Epithelial cell of esophagus (primary cell): ENCODE measurements at places on chromosomes 5 and 9.

- no peak for DNase-seq
Measured at GRCh38 chr9:105073147-105073546, 145.2 kb upstream of the ABCA1 start.

DNA sequence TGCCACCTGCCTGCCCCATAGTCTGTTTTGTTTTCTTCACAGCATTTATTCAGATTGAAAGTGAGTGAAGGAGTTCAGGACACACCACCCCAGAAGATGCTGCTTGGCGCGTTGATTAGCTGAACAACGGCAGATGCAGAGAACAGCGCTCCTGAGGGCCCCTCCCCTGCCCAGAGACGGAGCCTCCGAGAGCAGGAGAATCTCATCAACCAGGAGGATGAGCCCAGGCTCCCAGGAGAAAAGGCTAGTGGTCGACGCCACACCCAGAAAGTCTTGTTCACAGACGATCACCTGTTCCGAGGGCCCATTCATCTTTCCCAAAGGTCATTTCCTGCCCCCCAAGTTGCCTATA lies 180.4 kb upstream of the PPP1R26 start:
- DNase-seq: no peak

GRCh38 chr9:124198331-124198730 lies 59.4 kb upstream of the NEK6 start:
- DNase-seq: no peak

- DNase-seq: no peak
Measured at GRCh38 chr9:93676310-93677047, 100.1 kb downstream of the PHF2 start.

GRCh38 chr5:135398160-135398854 lies 724 bp downstream of the MACROH2A1 start:
- DNase-seq: peak; percentile 50

- DNase-seq: no peak
Measured at GRCh38 chr5:133919148-133920136, 49.0 kb downstream of the C5orf15 start.

- DNase-seq: no peak
Measured at GRCh38 chr5:18699681-18700080, 1065.4 kb downstream of the TAF11L14 start.

- DNase-seq: peak; percentile 2
Measured at GRCh38 chr5:100676817-100677631, 141.8 kb downstream of the FAM174A start.

DNA sequence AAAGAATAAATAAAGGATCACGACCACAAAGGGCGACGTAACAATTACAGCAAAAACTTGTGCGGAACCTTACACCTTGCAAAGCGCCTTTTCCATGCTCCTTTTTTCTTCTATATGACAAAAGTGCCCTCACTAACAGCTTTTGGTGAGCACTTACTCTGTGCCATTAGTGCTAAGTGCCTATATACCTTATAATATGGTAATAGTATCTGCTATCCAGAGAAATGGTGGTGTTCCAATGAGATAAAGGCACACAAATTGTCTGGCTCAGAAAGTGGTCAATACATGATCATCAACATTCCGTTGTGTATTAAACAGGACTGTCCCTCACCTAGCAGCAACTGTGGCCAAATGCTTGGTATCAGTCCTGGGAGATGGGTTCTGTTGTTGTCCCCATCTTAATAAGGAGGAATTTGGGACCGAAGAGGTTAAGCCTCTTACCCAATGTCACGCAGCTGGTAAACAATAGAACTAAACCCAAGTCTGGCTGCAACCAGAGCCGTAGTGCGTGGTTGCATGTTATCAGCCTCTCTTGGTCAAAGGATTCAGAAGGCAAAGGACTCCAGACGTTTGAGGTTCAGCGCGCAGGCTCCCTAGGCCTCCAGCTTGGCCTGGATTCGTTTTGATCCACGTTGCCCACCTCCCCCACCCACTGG lies 564 bp upstream of the TOR2A start:
- DNase-seq: no peak

DNA sequence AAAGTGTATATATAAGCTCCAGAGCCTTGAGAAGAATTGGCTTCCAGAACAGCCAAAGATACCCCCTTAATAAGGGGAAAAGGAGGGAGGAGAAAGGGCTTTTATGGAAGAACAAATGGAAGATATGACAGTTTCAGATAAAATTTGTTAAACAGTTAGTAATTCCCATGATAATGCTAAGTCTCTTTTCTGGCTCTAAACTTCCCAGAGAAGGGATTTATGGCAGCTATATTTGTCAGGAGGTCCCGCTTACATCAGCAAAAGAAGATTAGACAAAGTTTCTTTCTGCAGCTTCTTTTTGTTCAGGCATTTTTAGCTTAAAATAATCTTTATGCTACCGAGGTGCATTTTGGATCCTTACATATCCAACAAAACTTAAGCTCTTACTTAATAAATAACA lies 14.3 kb upstream of the SLC36A3 start:
- no peak for DNase-seq

DNA sequence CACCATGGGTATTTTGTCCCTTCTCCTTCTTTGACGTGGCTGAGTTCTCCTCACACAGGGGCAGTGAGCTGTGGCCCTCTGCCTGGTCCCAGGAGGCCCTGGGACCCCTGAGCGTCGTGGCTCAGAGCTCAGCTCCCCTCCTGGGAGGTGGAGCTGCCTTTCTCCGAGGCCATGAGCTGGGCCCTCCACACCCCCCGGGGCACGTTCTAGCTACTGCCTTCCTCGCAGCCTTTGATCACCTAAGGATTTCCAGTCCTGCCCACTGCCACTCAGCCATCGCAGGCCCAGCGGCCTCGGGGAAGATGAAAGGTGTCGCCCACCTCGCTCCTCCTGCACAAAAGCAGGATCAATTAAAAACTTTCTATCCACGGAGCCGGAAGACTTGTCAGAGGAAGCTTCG lies 94.8 kb upstream of the RAPGEF1 start:
- DNase-seq: no peak

GRCh38 chr9:2608276-2608675 lies 13.3 kb upstream of the VLDLR start:
- no peak for DNase-seq

DNA sequence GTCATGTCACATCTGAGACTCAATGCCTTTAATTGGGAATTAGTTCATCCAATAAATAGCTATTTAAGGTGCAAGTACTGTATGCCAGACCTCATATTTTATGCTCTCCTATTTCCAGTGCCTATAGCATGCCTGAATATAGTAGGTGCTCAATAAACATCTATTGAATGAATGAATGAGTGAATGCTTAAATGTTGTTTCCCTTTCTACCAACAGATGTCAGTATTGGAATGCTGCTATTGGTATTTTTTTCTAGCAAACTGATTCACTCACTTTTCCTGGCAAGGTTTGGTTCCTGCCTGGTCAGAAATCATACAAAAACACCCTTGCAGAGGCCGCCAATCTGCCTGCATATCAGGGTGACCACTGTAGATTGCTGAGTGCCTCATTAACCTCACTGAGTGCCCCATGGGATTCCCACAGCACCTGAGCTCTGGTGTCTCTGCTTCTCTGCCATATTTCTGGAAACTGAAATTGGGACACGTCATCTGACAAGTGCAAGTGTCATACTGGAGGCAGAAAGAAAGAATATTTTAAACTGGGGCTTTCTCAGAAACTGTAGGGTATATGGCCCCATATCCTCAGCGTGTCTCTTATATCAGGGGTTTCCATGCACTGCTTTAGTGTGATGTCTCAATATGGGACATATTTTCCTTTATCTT lies 359.7 kb downstream of the TRIM32 start:
- DNase-seq: no peak

GRCh38 chr9:14198047-14198840 lies 115.7 kb downstream of the NFIB start:
- no peak for DNase-seq

- DNase-seq: no peak
Measured at GRCh38 chr5:135344349-135344748, 54.7 kb downstream of the MACROH2A1 start.

DNA sequence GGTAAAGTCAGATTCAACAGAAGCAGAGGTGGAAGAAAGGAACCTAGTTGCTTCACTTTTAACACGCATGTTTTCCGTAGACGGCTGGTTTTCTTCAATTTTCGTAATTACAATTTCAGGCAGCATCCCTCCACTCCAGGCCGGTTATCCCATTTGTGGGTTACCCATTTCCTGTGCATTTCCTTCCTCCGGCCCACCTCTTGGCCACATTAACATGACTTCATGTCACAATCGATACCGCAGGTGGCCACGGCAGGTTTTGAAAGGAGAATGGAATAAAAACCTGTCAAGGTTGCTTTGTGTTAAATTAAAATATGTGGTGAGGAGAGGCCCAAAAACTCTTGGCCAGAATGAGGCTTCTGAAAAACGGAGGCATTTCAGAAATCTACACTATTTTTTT lies 130.2 kb downstream of the PCSK5 start:
- DNase-seq: no peak

DNA sequence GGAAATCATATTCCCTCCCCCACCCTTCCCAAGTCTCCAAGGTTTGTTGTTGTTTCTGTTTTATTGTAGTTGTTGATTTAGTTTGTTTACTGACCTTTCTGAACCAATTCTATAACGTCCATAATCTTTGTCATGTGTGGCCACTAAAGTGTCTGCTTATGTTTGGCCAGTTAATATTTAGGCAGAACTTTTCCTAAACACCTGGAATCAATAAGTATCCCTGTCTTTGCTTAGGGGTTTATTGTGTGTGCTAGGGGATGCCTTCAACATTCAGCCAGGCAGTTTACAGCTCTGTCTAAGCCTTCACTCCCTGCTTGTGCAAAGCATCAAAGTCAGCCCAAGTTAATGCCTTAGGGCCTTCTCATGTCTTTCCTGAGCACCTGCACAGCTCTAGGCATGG lies 16.9 kb upstream of the LECT2 start:
- DNase-seq: no peak

GRCh38 chr5:72063219-72063819 lies 44.0 kb upstream of the MAP1B start:
- peak; percentile 48 for DNase-seq

DNA sequence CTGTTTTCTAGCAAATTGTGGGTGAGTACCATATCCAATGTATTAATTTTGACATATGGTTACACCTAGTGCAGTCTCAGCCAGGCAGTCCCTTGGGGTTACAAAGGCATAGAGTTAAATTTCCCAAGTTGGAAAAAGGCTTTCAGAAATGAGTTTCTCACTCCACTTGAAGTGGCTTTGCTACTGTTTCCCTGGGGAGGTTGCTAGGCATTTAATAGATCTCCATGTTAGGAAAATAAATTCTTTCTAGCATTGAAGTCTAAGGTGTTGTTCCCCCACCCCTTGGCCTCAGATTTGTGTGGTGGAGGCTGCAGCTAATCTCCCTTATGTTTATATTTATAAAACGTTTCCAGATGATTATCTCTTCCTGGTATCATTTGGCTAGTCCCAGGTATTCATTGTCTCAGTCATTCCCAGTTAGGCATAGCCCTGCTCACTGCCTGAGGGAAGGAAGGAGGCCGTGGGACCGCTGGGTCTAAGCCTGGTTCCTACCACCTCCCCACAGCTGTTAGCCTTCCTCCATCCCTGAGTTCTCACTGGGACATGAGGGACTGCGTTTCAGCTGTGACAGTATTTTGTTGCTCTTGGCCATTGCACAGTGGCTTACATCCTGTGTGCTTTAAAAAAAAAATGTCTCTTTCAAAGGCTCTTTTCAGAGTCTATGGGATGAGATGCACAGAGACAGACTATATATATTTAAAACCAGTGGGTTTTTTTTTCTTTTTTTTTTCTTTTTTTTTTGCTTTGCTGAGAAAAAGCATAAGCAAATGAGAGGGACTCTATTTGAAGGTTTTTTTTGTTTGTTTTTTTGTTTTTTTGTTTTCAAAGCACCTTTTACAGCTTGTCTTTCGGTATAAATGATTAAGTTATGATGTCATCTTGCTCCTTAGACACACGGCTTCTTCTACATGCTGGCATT lies 121.5 kb downstream of the MAST4 start:
- DNase-seq: no peak

DNA sequence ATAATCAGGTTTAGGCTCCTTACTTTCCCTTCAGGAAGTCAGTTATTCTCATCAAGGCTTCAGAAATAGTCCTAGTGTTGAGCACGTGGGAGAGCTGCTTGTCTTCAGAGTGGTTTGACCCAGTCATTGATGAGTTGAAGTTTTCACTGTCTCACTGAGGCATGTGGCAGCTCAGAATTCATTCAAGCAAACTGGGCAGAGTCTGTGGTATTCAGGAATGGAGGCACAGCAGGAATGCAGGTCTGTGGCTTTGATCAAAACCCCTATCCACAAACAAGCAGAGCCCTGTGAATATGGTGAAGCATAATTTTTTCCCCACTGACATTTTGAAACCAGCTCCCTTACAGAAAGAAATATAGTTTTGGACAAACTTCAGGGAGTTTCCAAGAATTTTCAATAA lies 207.3 kb downstream of the CD180 start:
- peak; percentile 69 for DNase-seq

DNA sequence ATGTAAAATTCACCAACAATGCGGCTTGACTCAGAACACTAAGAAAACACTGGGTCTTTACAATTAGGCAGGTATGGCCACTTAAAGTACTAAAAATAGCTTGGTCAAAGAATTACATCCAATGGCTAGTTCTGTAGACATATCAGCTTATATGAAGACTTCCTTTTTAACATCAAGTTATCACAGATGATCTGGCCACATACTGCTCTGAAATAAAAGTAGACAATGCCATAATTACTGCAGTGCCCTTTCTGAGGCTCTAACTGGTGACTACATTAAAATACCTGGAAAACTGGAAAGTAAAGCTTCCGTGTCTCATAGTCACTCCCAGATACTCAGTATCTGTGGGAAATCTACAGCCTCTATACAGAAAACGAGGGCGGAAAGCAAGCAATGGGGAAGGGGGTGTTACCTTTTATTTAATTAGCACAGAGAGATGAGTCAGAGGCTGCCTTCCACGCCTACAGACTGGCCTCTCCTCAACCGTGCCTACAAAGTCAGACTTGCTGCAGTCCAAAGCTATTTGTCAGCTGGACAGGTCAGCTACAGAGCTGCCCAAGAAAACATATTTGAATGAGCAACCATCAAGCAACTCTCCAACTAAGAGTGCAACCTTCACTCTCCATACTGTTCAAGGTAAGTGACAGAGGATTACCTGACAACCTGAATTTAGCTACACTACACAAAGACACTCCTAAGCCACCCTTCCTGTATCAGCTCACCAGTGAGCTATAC lies 8.7 kb downstream of the SERINC5 start:
- peak; percentile 99 for DNase-seq

GRCh38 chr5:90017239-90017638 lies 392.3 kb downstream of the CETN3 start:
- no peak for DNase-seq

DNA sequence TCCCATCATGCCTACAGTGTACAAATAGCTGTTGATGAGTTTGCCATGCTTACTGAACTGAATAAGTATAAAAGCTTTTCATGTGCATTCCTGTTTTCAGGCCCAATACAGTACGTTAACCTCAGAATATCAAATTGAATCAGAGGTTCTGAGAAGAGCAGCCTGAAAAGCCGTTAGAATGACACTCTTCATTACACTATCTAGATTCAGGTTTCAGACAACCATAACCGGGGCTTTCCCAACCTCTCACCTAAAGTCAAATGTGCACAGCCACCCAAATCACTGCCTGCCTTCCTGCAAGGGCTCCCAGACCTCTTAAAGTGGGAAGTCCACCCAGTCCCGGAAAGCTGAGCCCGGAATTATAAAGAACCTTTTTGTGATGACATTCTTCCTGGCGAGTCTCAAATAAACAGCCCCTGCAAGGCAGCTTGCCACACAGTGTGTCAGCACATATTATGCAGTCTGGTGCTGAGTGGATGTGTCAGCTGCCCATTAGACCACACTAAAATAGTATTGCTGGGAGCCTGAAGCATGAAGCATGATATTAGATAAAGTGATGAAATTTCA lies 245.8 kb downstream of the TLE4 start:
- DNase-seq: no peak
